ENCODE measurements at places on chromosomes 7 and 10. TPM values are rescaled to one million over a fixed set of nuclear protein-coding genes. Genes with fewer than 3 reads are reported as not detected.

GRCh38 chr10:77207828-77208185 is 429.8 kb downstream of the KCNMA1 start:
- H3K36me3 ChIP-seq, result no peaks in the 10 kb centered on the region
- H3K4me1 ChIP-seq, result no peaks in the 10 kb centered on the region
- no peak overlapping the region for H3K27ac ChIP-seq
- H3K27me3 ChIP-seq, result peaks cover 2% of the 10 kb centered on the region
- DNase-seq, result no peak

- no peak for DNase-seq
- no peak overlapping the region for H3K4me3 ChIP-seq
- H3K36me3 ChIP-seq, result no peaks in the 10 kb centered on the region
- peaks cover 5% of the 10 kb centered on the region for H3K4me1 ChIP-seq
- no peak overlapping the region for H3K27ac ChIP-seq
These were observed 3.3 kb downstream of the WIPF3 start for GRCh38 chr7:29809533-29810155.

DNA sequence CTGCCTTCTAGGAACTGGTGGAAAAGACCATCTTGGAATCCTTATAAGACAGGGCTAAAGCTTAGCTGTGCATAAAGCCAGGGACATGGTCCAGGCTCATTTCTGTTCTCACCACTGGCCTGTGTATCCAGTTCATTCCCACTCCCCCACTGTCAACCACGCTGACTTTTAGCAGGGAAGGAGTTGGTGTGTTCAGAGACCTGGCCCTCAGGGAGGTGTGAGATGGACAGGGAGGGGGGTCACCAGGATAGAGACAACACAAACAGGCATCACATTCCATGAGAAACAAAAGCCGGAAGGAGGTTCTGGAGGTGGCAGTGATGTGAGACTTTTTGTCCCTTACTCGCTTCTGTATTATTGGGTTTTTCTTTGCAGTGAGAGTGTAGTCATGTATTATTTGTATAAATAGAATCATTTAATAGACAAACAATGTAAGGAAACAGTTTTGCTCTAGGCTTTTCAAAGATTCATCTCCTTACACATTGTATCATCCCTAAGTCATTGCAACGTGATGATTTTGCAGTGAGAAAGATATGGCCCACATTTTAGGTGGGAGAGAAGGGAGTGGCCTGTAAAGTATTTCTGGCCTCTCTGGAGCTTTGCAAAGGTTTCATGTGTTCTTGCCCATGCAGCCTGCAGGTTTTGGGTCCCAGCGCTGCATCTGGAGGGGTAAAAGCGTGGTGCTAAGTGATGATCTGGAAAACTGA is 52.0 kb downstream of the EEPD1 start:
- peaks cover 47% of the 10 kb centered on the region for H3K4me1 ChIP-seq
- H3K36me3 ChIP-seq, result no peaks in the 10 kb centered on the region
- no peak overlapping the region for H3K27ac ChIP-seq
- no peak overlapping the region for H3K4me3 ChIP-seq
- no peaks in the 10 kb centered on the region for H3K27me3 ChIP-seq
- no peak for DNase-seq

CPXM2 gene
- not detected for polyA plus RNA-seq

DNA sequence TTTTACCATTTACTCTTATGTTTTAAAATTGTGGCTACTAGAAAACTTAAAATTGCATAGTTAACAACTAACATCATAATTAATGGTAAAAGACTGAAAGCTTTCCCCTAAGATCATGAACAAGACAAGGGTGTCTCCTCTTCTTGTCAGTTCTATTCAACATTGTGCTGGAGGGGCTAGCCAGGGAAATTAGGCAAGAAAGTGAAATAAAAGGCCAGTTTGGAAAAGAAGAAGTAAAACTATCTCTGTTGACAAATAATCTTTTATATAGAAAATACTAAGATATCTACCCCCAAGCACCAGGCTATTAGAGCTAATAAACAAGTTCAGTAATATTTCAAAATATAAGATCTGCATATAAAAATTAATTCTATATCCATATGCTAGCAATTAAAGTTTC is 46.9 kb upstream of the MXI1 start:
- H3K4me1 ChIP-seq, result peaks cover 64% of the 10 kb centered on the region
- no peak overlapping the region for H3K27ac ChIP-seq
- no peak for DNase-seq
- H3K36me3 ChIP-seq, result no peaks in the 10 kb centered on the region

GRCh38 chr10:127579640-127580039 is 30.5 kb downstream of the NPS start:
- H3K27me3 ChIP-seq, result no peaks in the 10 kb centered on the region
- H3K27ac ChIP-seq, result no peak overlapping the region
- no peak for DNase-seq
- H3K4me1 ChIP-seq, result no peaks in the 10 kb centered on the region
- no peaks in the 10 kb centered on the region for H3K36me3 ChIP-seq
- H3K4me3 ChIP-seq, result no peak overlapping the region

DNA sequence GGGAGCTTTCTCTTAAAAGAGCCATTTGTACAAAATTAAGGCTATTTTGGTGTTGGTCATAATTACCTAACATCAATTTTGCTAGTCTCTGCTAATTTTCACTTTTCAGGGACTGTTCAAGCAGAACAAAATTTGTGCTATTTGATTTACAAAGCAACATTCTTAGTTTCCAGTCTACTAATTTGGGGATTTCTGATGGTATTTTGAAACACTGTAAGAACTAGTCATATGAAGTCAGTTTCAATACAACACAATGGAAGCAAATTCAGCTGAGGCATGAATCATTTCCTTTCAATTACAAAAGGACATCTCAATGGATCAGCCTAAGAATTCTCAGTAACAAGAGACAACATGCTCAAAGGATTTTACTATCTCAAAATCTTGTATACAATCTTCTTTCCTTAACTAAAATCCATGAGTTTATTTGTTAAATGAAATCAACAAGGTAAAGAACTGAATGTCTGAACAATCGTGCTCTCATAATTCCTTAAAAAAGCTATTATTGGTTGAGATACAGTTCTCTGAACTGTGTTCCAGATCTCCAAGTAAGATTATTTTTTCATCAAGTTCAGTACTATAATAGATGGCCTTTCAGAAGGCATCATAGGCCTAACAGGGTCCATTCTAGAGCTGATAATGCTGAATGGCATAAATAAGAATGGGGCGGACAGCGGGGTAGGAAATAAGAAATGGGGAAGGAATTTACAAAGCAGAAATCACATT is 144.6 kb downstream of the NRCAM start:
- H3K36me3 ChIP-seq, result no peaks in the 10 kb centered on the region
- H3K27ac ChIP-seq, result no peak overlapping the region
- H3K4me3 ChIP-seq, result no peak overlapping the region
- no peak for DNase-seq
- no peaks in the 10 kb centered on the region for H3K4me1 ChIP-seq
- H3K27me3 ChIP-seq, result no peaks in the 10 kb centered on the region

DNA sequence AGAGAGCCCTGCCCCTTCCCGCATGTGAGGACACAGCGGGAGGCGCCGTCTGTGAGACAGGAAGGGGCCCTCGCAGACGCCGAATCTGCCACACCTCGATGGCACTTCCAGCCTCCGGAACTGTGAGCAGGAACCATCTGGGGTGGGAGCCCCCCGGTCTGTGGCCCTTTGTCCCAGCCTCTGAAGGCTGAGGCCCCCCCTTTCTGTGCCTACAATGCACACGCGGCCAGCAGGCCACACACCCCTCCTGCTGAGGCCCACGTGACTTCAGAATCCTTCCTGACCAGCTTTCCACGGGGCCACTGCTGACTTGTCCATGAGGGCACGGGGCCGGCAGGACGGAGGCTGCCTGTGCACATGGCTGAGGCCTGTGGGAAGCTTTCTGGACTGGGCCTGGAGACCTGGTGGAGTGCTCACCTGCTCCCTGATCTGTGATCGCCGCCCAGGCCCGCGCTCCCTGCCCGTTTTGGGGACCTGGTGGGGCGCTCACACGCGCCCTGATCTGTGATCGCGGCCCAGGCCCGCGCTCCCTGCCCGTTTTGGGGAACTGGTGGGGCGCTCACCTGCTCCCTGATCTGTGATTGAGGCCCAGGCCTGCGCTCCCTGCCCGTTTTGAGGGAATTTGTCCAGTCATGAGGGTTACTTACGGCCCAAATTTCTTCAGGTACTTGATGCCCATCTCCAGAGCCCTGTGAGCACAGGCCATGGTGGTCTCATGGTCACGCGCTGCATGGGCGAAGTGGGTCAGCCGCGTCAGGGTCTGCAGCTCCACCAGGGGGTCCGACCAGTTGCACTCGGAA is 34.3 kb downstream of the CFAP46 start:
- H3K4me1 ChIP-seq, result no peaks in the 10 kb centered on the region
- no peaks in the 10 kb centered on the region for H3K27me3 ChIP-seq

- H3K4me1 ChIP-seq, result no peaks in the 10 kb centered on the region
- no peaks in the 10 kb centered on the region for H3K27me3 ChIP-seq
- no peak overlapping the region for H3K4me3 ChIP-seq
- DNase-seq, result no peak
- H3K27ac ChIP-seq, result no peak overlapping the region
These were observed 258.7 kb downstream of the GFRA1 start for GRCh38 chr10:116014326-116014725.

DNA sequence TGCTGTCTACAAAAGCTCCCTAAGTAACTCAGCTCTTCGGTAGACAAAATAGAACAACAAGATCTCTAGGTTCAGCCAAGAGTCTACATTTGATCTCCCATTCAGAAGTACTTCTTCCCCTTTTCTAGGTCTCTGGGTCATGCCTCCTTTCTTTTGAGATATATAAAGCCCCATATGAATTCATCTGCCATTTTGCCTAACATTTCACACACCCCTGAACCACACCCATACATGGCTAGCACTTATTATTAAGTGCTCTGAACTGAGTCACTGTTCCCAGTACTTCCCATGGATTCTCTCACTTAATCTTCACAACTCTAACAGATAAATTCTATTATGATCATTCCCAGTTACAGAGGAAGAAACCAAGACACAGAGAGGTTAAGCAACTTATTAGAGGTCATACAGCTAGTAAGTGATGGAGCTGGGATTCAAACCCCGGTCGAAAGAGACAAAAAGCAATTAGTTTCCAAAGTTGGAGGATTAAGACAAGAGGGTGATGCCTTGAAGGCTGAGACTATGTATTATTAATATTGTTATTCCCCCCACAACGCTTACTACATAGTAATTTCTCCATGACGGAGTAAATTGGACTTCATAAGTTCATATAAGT is 17.3 kb downstream of the MYOF start:
- no peaks in the 10 kb centered on the region for H3K27me3 ChIP-seq
- H3K4me1 ChIP-seq, result peaks cover 55% of the 10 kb centered on the region
- peak overlapping the region; percentile 37 for H3K4me3 ChIP-seq
- no peak for DNase-seq
- peaks cover 11% of the 10 kb centered on the region for H3K36me3 ChIP-seq
- no peak overlapping the region for H3K27ac ChIP-seq

DNA sequence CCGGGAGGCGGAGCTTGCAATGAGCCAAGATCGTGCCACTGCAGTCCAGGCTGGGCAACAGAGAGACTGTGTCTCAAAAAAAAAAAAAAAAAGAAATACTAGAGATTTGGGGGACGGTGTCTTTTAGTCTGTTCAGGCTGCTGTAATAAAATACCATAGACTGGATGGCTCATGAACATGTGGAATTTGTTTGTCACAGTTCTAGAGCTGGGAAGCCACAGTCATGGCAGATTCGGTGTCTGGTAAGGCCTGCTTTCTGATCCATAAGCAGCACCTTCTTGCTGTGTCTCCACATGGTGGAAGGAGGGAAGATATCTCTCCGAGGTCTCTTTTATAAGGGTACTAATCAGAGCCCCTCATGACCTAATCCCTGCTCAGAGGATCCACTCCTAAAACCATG is 102.7 kb upstream of the MKLN1 start:
- H3K27ac ChIP-seq, result no peak overlapping the region
- H3K27me3 ChIP-seq, result no peaks in the 10 kb centered on the region
- peaks cover 6% of the 10 kb centered on the region for H3K4me1 ChIP-seq
- H3K4me3 ChIP-seq, result no peak overlapping the region

GRCh38 chr7:14286036-14286435 is 296.6 kb upstream of the ETV1 start:
- no peaks in the 10 kb centered on the region for H3K4me1 ChIP-seq
- no peaks in the 10 kb centered on the region for H3K27me3 ChIP-seq
- no peak for DNase-seq
- H3K4me3 ChIP-seq, result no peak overlapping the region

NRP1 gene
- polyA plus RNA-seq, result 1.1 TPM

IRF5 gene
- 130 TPM for polyA plus RNA-seq

- DNase-seq, result no peak
- H3K27ac ChIP-seq, result no peak overlapping the region
- H3K36me3 ChIP-seq, result no peaks in the 10 kb centered on the region
- H3K4me1 ChIP-seq, result peaks cover 30% of the 10 kb centered on the region
- no peak overlapping the region for H3K4me3 ChIP-seq
These were observed 57.4 kb upstream of the ADO start for GRCh38 chr10:62746951-62747729.

SSC4D gene
- polyA plus RNA-seq, result 0.56 TPM

GRCh38 chr10:14748441-14748840 is 26.3 kb downstream of the FAM107B start:
- no peaks in the 10 kb centered on the region for H3K36me3 ChIP-seq
- H3K4me3 ChIP-seq, result no peak overlapping the region
- H3K27ac ChIP-seq, result no peak overlapping the region

PTF1A gene
- polyA plus RNA-seq, result not detected

- no peak overlapping the region for H3K4me3 ChIP-seq
- H3K4me1 ChIP-seq, result peaks cover under 1% of the 10 kb centered on the region
- H3K36me3 ChIP-seq, result no peaks in the 10 kb centered on the region
- peaks cover 8% of the 10 kb centered on the region for H3K27me3 ChIP-seq
- DNase-seq, result no peak
These were observed 107.2 kb upstream of the STEAP1B start for GRCh38 chr7:22607180-22607579.

TUBGCP2 gene
- polyA plus RNA-seq, result 25.9 TPM

DNA sequence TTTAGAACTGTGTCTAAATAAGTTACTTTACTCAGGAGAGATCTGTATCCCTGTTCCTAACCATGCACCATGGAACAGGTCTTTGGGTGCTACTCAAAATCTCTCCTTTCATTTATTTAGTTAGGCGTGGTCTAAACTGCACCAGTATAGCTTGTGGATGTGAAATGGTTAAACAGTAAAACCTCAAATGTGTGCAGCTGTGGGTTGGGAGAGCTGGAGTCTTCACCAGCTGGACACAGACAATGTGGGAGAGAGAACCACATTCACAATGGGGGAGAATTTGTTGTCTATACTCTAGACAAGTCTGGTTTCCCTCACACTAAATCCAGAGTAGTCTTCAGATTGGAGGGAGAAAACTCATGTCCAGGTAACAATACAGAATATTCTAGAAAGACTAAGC is 31.2 kb upstream of the IKZF1 start:
- no peaks in the 10 kb centered on the region for H3K36me3 ChIP-seq
- DNase-seq, result no peak
- peaks cover 41% of the 10 kb centered on the region for H3K4me1 ChIP-seq
- no peak overlapping the region for H3K4me3 ChIP-seq

PIK3AP1 gene
- polyA plus RNA-seq, result 104 TPM

ELMO1 gene
- 46.6 TPM for polyA plus RNA-seq

LRMDA gene
- 59.6 TPM for polyA plus RNA-seq

Measured in CD14-positive monocyte (primary cell).